ENCODE measurements at places on chromosomes 1 and 21.
A peak's percentile ranks its signal among the peaks of the same experiment; 100 is the strongest.

GRCh38 chr1:158295791-158296190 is 6.1 kb downstream of the CD1C start:
- no peak for DNase-seq

GRCh38 chr1:184116287-184116686 is 64.8 kb downstream of the TSEN15 start:
- DNase-seq = no peak

DNA sequence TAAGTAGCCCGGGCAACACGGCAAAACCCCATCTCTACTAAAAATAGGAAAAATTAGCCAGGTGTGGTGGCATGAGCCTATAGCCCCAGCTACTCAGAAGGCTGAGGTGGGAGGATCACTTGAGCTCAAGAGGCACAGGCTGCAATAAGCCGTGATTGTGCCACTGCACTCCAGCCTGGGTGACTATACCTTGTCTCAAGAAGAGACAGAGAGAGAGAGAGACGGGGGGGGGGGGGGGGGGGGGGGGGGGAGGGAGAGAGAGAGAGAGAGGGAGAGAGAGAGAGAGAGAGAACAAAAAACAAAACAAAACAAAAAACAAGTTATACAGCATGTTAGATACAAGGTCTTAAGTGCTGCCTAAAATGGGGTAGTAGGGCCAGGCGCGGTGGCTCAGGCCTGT is 77.8 kb upstream of the ZNF281 start:
- peak; percentile 22 for DNase-seq

DNA sequence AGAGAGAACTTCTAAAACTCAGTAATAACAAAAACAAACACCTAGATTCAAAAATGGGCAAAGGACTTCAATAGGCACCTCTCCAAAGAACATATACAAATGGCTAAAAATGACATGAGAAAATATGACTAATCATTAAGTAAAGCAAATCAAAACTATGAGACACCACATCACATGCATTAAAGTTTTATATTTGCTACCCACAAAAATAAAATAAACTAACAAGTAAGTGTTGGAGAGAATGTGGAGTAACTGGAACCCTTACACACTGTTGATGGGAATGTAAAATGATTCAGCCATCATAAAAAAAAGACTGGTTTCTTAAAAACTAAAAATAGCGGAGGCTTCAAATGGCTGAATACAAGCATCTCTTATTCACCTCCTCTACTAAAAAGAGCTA is 262.1 kb upstream of the PKN2 start:
- no peak for DNase-seq

- peak; percentile 81 for DNase-seq
Measured at GRCh38 chr21:25568246-25568645, 39.0 kb downstream of the MRPL39 start.

- no peak for DNase-seq
Measured at GRCh38 chr21:36799869-36800268, 101.0 kb downstream of the SIM2 start.

DNA sequence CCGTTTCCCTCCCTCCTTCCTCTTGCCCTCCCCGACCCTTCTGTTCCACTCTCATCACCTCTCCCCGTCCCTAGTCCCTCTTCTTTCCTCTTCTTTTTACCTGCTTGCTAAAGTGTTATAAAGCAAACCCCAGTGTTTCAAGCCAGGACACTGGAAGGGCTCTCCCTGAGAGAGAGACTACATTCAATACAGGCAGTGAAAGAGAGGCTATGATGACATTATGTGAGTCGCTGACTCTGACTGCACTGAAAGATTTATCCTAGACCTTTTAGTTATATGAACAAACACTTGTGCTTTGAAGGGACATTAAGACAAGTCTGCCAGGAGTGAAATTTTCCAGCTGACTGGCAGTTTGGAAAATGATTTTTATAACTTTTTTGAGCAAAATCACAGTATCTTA is 155.7 kb downstream of the S1PR1 start:
- no peak for DNase-seq

- DNase-seq = no peak
Measured at GRCh38 chr1:202145068-202145743, 669 bp upstream of the ARL8A start.

GRCh38 chr1:113021430-113022085 is 51.4 kb upstream of the LRIG2 start:
- no peak for DNase-seq

DNA sequence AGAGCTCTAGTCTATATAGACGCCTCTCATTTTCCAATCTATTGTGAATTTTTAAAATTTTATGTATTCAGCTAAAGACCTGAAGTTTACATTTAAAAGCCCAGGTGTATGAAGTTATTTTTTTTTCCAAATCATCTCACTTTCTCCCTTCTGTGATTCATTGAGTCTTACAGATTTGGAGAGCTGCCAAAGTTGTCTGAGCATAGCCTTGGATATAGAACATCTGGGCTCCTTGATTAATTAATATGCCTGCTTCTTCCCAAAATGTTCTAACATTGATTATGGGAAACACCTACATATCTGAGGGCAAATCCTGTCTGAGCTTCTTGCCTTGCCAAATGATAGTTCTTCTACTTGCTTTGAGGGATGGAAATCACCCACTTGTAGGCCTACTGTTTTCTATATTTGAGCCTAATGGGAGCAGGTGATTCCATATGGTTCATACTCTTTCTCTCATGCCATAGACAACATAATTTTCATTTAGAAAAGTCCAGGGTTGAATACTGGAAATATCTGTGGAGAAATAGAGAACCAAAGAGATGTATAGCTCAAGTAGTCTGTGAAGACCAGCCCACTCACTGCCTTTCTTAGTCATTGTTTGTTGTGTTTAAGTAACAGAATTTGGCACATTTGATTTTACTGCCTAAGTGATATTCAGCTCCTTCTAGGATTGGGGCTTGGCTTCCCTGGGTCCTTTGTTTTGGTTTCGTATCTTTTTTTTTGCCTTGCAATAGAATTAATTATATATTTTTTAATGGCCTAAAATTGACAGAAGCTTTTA is 46.2 kb downstream of the MACF1 start:
- DNase-seq = peak; percentile 37

DNA sequence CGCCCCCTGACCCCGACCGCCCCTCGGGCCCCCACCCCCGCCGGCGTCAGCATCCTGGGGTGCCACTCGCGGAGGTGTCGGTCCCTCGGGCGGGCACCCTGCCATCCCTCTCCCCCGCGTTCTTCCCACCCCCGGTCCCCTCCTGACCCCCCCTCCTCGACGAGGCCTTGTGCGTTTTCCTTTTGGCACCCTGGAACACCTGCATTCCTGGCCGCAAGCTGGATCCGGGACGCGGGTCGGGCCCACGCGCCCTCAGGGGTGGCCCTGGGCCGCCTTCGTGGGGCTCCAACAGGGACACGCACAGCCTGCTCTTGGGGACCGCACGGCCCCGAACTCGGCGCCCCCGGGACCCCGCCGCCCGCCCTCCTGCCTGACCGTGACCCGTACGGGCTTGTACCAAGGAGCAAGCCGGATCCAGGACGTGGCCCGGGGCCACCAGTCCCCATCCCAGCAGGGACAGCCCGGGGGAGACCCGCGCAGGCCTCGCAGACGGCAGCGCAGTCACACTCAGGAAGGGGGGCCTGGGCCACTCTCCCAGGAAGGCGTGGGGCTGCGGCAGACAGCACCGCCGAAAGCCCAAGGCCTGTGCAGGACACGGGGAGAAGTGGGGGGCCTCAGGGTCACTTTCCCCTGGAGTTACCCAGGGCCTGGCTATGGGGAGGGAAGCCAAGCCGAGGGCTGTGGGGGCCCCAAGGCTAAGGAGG is 579 bp upstream of the SLC19A1 start:
- no peak for DNase-seq

DNA sequence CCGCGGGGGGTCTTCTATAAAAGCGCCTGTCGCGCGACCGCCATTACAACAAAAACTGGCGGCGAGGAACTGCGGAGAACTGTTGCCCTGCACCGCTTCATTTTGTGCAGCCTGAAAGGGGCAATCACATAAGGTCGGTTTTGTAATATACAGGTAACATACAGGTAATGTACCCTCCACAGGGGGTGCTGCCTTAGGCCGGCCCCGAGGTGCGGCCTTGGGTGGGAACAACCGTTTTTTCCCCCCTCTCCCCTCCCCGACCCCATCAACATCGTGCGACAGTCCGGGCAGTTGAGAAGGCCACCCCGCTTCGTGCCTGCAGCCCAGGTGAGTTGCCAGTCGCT is at the start of gene BRDT:
TSS of gene BRDT (plus strand) at position 46 of the 344 bp plus-strand sequence. CDS start 13,354 bp downstream, outside the sequence.
- DNase-seq = no peak

DNA sequence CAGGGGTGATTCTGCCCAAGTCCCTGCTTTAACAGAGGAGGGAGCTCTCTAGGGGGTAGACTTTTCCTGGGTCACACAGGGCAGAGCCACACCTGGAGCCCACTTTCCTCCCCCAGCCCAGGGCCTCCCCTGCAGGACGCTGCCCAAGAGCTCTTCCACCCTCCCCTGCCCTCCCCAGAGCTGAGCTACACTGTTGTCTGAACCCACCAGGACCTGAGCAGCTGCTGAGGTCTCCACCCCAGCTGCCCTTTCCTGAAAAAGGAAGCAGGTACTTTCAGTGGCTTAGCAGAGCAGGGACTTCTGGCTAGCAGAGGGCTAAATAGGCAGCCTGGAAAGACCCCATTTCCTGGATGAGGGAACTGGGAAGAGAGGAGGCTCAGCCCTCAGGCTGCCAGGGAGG is 169.3 kb upstream of the ETV3 start:
- DNase-seq = no peak

GRCh38 chr1:58439946-58440345 is 106.6 kb downstream of the OMA1 start:
- no peak for DNase-seq

- DNase-seq = no peak
Measured at GRCh38 chr1:38489844-38490270, 369.7 kb downstream of the RRAGC start.

GRCh38 chr1:26164861-26165842 is 3.6 kb downstream of the C1orf232 start:
- DNase-seq = no peak

- DNase-seq = no peak
Measured at GRCh38 chr21:36163750-36164741, 7.4 kb downstream of the DOP1B start.

DNA sequence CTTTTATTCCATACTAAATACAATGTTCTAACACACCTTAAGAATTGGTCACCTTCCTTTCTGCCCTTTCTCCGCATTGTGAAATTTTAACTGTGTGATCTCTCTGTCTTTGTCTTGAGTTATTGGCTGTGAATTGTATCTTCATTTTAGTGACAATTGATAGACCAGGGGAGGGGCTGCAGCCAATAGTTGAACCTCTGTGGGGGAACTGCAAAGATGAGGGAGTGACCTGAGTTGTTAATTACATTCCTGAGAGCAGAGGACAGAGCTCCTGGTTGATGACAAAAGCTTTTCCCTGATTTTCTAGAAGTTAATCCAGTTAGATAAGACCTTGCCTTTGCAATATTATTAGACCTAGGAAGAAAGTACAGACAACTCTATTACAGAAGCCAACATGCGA is 1535.7 kb downstream of the BRINP3 start:
- no peak for DNase-seq

GRCh38 chr1:175564119-175564518 is 179.3 kb downstream of the TNR start:
- DNase-seq = no peak

DNA sequence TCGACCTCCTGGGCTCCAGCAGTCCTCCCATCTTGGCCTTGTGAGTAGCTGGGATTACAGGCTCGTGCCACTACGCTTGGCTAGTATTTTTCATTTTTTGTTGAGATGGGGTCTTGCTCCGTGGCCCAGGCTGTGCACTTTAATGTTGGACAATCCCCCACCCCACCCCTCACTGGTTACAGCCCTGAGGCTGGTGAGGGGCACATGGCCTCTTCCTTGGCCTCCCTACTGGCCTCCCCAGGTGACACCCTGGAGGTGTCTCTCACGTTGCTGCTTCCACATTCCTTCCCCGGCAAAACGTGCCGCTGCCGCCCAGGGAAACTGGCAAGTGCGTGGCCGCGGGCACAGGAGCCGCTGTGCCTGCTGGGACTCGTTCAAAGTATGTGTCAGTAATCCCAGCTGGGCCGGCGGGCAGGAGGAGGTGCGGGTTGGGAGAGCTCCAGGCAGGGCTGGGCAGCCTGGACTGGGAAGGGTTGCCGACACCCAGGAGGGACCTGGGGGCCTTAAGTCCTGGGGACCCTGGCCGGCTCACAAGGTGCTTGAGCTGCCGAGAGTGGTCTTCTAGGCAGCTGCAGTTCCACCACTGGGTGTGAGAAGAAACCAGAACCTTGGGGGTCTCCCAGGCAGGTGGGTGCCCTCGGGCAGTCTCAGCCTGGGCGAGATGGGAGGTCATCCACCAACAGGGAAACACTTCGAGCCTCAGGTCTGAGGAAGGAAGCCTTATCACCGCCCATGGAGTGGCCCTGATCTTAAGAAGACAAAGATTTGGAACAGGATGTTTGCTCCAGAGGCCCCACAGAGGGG is 6.5 kb downstream of the WNT3A start:
- no peak for DNase-seq

GRCh38 chr1:39196244-39197215 is 8.0 kb upstream of the MACF1 start:
- peak; percentile 72 for DNase-seq

DNA sequence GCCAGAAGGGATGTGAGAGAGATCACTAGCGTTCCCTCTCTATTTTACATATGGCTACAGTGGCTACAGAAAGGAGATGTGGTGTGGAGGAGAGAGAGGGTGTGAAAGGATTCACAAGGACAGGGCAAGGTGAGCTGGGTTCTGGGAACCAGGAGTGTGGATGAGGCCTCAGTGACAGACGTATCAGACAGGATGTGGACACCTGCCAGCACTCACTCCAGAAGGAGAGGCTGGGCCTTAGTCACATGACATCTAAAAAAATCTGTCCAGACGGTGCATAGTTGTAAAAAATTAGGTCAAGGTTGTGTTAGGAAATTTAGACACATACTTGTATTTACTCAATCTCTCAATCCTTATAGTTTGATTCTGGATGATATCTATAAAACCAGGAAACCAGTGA is 10.6 kb downstream of the TRIM67 start:
- no peak for DNase-seq

GRCh38 chr1:85074365-85074964 is 26.2 kb upstream of the MCOLN3 start:
- no peak for DNase-seq

DNA sequence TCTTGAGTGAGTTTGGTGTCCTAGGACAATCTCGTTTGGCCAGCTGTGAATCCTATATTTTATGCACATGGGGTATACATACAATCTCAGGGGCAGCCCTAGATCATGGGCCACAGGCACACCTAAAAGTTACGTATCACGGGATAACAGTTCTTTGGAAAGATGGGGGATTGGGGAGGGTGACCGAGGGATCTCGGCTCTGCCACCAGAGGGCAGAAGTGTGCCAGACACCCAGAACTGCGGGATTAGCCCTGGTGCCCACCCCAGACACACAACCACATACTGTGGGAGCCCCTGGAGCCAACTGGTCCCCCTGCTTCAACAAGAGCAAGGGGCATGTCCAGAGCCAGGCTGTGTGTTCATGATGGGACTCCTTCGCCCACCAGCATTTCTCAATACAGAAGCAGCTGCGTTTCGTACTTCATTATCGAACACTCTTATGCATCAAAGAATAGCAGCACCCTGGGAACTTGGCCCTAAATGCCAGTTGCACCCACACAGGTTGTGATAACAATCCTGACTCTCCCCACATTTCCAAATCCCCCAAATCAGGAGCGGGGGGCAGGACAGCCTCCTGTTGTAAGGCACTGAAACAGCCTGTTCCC is 37.4 kb downstream of the TMCO4 start:
- DNase-seq = no peak

- DNase-seq = peak; percentile 43
Measured at GRCh38 chr1:19651141-19651737, 7.1 kb downstream of the NBL1 start.

- DNase-seq = no peak
Measured at GRCh38 chr1:201359031-201359872, 18.2 kb downstream of the TNNT2 start.

All from astrocyte of the spinal cord (primary cell).